AG04450 (cell line): ENCODE measurements at places on chromosomes 5 and 9. TPM values are rescaled to one million over a fixed set of nuclear protein-coding genes. Genes with fewer than 3 reads are reported as not detected.

The GRM6 gene
- not detected in 2 replicates for polyA plus RNA-seq

DNA sequence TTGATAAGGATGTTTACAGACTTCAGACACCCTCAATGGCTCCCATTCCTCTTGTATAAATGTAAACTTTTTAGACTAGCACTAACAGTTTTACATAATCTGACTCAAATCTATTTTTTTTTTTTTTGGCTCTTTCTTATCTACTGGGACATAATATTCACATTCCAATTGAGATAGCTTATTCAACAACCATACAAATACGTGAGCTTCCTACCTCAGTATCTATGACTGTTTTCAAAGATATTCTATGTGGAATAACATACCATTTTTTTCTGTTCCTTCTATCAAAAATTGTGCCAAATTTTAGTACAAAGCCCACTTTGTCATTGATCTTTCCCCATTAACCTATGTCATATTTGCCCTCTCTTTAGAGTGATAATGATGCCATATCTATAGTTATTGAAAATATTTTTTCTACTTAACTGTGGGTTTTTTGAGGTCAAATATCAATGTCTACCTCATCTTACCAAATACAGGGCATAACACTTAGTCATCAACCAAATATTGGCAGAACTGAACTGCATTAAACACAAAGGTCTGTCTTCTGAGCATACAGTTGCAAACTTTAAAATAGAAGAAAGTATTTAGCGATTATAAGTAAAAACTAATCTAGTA is 482.6 kb downstream of the PTPRD start:
- peak; percentile 26 for DNase-seq

GRCh38 chr5:51099173-51099853 is 283.9 kb upstream of the ISL1 start:
- no peak for DNase-seq

The SMIM33 gene
- polyA plus RNA-seq, result not detected in 2 replicates

- no peak for DNase-seq
Observed at GRCh38 chr5:40877371-40877988, 31.8 kb upstream of the C7 start.

DNA sequence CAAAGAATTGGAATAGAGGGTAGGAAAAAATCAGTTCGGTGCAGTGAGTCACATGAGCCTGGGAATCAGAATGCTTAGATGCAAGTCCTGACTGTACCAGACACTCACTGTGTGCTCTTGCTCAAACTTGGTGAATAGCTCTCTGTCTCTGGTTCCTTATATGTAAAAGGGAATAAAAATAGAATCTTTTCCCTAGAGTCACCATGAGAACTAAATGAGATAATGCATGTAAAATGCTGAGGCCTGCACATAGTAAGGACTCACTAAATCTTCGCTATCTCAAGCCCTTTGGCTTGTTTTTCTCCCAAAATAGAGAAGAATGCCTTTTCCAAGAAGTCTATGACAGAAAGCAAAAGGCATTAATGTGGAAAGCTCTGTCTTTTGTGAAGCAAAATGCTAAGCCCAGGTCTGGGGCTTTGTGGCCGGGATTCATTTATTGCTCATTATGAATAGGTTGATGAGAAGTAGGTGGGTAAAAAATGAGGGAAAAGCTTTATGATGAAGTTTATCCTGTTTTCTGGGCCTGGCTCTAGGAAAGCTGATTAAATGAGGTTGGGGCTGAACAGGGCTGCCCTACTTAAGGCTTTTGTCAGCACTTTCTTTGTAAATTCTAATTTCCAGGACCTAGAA is 483.3 kb downstream of the DMAC1 start:
- no peak for DNase-seq

DNA sequence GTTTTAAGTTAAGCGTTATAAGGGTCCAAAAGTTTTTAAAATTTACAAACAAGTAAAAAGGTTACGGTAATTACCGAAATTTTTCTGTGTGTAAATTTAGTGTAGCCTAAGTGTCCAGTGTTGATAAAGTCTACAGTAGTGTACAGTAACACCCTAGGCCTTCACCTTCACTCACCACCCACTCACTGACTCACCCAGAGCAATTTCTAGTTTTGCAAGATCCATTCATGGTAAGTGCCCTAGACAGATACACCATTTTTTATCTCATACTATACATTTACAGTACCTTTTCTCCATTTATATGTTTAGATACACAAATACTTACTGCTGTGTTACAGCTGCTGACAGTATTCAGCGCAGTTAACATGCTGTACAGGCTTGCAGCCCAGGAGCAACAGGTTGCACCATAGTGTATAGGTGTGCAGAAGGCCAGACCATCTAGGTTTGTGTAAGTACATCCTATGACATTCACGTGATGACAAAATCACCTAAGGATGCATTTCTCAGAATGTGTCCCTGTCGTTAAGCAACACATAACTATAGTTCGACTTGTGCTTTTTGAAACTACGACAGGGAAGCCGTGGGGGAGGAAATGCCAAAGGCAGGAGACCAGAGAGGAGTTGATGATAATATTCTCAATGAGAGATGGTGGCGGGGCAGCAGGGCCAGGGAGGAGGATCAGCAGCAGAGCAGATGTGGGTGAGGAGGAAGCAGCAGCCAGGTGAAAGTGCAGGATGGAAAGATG is 48.6 kb downstream of the PSMB7 start:
- no peak for DNase-seq

The KIF4B gene
- 0.02 TPM in 1 of 2 replicates, not detected in the other for polyA plus RNA-seq

- DNase-seq, result no peak
Observed at GRCh38 chr9:111752455-111752854, 42.3 kb downstream of the SHOC1 start.

GRCh38 chr9:127522727-127523126 is 71.4 kb downstream of the LRSAM1 start:
- DNase-seq, result no peak

- peak; percentile 49 for DNase-seq
Observed at GRCh38 chr9:34379334-34380033, 2.8 kb upstream of the MYORG start.

The INSYN2B gene
- 6.1 and 6.8 TPM in 2 replicates for polyA plus RNA-seq

GRCh38 chr5:156687514-156687913 is 162.6 kb upstream of the PPP1R2B start:
- no peak for DNase-seq

DNA sequence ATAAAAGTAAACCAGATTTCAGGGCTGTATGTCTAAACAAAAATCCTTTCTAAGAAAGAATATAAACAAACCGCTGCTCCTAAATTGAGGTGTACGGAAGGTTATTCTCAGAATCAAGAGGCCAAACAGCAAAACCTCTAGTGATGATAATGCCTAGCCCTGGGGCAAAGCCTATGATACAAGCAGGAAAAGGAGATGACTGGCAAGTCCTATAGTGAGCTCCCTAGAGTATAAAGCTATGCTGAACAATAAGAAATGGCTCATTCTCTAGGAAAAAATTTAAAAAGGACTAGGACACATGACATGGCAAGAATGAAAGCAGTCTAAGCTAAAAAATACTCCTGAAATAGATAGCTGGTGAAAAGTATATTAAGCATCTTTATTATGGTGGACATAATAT is 187.1 kb downstream of the BNC2 start:
- DNase-seq, result no peak

- no peak for DNase-seq
Observed at GRCh38 chr5:24347158-24347557, 297.6 kb downstream of the CDH10 start.

- DNase-seq, result no peak
Observed at GRCh38 chr5:149151717-149152116, 10.4 kb downstream of the ABLIM3 start.

The C9orf57 gene
- polyA plus RNA-seq, result not detected in 2 replicates

The PCDHA8 gene
- 0.01 TPM in 1 of 2 replicates, not detected in the other for polyA plus RNA-seq

The GFI1B gene
- 0.10 and 0.16 TPM in 2 replicates for polyA plus RNA-seq

- DNase-seq, result no peak
Observed at GRCh38 chr5:146667633-146668272, 151.8 kb upstream of the GPR151 start.

- no peak for DNase-seq
Observed at GRCh38 chr5:180455872-180456271, 38.3 kb upstream of the CNOT6 start.

- no peak for DNase-seq
Observed at GRCh38 chr5:76990899-76991459, 38.1 kb downstream of the CRHBP start.

- no peak for DNase-seq
Observed at GRCh38 chr9:77016121-77016525, 3.3 kb upstream of the FOXB2 start.

The COL15A1 gene
- polyA plus RNA-seq, result 3.0 and 3.2 TPM in 2 replicates

DNA sequence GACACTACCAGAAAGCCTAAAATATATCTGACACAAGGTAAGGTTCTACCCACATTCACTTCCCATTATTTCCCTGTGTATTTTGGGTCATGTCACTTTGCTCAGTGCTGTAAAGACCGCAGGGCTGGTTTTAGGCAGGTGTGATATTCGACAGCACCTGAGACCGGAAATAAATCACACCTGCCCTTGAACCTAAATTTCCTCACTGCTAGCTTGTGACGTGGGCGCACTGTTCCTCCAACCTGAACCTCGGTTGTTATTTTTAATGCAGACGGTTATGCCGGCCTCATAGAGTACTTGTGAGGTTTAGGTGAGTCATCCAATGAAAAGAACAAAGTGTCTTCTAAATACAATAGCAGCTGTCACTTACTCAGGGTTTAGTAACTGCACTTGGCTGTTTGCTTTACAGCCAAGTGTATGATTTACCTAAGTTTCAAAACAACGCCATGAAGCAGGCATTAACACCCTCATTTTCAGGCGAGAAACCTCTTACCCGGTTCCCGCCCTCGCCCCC is 20.7 kb upstream of the ZNF782 start:
- no peak for DNase-seq

GRCh38 chr5:65919773-65920172 is 6.6 kb upstream of the ERBIN start:
- no peak for DNase-seq

The INSL6 gene
- not detected in 2 replicates for polyA plus RNA-seq

DNA sequence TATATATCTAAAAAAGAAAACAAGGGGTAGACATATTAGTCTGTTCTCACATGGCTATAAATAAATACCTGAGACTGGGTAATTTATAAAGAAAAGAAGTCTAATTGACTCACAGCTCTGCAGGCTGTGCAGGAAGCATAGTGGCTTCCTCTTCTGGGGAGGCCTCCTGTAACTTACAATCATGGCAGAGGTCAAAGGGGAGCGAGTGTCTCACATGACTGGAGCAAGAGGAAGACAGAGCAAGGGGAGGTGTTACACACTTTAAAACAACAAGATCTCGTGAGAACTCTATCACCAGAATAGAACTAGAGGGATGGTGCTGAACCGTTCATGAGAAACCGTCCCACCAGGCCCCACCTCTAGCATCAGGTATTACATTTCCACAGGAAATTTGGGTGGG is 616.8 kb downstream of the TLE4 start:
- no peak for DNase-seq

GRCh38 chr9:116686135-116686534 is 970 bp upstream of the TRIM32 start:
- no peak for DNase-seq

- no peak for DNase-seq
Observed at GRCh38 chr5:175821790-175822211, 49.6 kb upstream of the CPLX2 start.

GRCh38 chr5:93403141-93403928 is 177.7 kb downstream of the NR2F1-AS1 start:
- DNase-seq, result no peak

The SLC6A7 gene
- polyA plus RNA-seq, result not detected in 2 replicates

DNA sequence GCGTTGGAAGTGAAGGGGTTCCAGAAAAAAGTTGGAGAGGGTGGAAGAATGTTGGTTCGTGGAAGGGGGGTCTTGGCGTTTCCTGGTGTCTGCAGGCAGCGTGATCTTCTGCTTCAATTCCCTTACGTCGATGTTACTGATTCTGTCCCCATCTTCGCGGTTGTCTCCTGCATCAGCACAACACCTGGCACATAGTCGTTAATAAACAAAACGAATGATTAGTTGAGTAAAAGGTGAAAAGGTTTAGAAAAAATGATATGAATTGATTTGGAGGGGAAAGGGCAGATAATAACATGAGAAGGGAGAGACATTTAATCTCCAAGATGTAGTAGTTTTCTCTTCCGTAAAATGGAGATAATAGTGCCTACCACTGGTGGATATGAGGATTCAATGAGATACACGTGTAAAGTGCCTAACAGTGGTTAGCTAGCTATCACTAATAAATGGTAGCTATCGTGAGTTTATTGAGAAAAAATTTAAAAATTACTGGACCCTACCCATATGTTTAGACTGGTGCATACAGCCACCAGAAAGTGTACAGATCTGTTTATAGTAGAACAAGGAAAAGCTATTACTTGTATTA is 556 bp downstream of the MTREX start:
- DNase-seq, result no peak

DNA sequence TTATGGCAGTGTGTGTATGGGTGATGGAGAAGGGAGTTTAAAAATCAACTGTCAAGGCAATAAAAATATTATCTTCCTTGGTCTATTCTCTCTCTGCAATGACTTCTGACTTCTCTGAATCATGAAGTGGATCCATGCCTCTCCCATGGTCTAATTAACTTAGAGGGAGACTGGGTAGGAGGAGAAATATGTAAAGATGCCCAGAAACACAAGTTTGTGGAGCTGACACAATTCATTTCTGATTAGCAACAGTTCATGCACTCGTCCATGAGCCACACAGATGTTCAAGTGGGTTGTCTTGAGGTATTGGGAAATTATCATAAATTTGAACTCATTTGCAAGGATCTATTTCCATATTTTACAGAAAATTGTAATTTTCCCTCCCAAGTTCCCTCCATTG is 38.1 kb downstream of the INSYN2B start:
- no peak for DNase-seq

The PCDHB10 gene
- polyA plus RNA-seq, result 0.45 and 0.74 TPM in 2 replicates

The CHSY3 gene
- polyA plus RNA-seq, result 0.43 and 0.67 TPM in 2 replicates

DNA sequence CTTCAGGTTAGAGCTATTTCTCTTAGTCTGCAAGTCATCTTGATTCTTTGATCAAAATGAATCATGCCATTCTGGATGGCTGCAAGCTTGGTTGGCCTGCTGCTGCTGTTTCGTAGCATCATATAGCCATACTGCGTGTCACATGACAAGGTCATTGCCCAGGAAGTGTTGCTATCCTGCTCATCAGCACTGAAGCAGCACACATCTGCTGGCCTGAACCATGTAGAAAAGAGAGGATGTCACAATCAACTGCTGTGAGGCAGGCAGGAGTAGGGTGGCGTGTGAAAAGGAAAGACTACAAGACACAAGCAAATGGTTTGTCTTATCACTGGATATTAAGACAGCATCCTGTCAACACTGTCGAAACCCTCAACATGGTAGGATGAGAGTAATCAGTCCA is 376.7 kb upstream of the RORB start:
- no peak for DNase-seq

The NSMF gene
- 20.7 and 27.6 TPM in 2 replicates for polyA plus RNA-seq

- peak; percentile 23 for DNase-seq
Observed at GRCh38 chr5:170434966-170435605, 45.9 kb upstream of the KCNMB1 start.
